DMS53 (cell line): ENCODE measurements at places on chromosomes 1 and 21.

DNA sequence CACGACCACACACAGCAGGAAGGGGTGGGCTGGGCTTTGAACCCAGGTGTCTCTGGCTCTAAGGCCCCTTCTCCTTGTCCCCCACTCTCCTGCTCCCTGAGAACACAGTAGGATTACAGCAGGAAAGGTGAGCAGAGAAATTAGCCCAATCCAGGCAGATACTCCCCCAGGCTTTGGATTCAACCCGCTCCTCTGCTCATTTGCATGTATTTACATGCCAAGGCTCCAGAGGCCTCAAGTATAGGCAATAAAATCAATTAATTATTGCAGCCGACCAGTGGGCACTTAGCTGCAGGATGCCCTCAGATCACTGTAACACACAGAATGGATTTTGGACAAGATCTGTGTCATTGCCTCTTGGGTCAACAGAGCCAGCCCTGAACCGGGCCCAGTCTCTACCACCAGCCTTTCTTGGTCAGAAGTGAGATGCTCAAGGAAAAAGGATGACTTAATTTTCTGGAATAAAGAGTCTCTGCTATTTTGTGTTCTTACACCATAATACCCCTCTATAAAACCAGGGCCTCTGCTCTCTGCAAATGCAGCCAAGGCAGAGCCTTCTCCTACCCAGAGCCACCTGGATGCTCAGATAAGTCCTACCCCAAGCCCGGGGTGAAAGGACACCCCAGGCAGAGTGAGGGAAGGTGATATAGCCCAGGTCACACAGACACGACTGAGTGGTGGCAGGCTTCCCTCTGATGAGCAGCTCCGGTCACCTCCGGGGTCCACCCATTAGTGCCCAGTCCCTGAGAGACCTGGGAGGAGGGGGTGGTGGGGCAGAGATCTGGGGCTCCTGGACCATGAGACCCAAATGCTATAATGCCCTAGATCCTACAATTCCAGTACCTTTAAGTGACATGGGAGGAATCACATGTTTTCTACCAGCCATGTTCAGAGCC, 28.9 kb downstream of the MATN1 start:
- no peak for DNase-seq

DNA sequence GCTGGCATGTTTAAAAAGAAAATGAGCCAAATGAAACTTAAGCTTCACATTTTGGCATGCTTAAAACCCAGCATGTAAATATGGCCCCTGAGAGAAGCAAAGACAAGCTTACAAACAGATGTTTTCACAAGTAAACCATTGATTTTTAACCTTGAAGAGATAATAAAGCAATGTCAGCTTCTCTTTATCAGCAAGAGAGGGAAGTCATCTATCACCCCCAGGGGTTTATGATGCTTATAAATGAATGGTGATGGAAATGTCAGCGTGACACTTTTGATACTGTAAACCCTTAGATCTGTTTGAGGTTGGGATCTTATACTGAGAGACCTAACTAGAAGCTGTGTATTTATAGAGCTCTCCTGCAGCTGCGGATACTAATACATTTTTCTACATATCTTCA, 471.3 kb downstream of the PLA2G4A start:
- no peak for DNase-seq

DNA sequence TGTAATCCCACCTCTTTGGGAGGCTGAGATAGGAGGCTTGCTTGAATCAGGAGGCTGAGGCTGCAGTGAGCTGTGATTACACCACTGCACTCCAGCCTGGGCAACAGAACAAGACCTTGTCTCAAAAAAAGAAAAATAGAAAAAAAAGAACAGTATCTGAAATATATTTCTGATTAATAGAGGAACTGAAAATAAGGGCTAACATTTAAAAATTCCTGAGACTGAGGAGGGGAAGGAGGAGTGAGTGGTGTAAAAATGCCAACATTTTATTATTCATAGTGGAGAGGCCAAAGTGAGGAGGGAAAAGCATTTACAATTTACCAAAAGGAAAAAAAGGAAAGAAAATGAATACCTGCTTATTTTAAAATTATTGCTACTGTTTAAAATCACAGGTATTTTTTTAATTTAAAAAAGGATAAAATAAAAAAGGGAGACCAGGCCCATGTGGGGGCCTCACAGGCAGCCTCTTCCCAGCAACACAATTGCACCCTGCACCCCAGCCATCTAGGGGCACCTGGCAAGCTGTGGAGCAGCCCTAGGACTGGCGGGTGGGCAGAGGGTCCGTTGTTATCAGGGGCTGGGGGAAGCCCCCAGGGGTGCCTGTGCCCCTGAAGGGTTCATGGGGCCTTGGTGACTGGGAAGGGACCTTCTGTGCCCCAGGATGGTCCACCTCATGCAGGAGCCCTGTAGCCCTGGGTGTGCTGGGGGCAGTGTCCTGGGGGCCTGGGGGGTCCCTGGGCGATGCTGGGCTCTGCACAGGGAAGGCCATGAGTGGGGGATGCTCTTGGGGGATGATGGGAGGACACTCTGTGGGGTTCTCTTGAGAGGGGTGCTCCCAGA, 34.8 kb upstream of the ADARB1 start:
- no peak for DNase-seq

GRCh38 chr21:33874161-33874560, 41.4 kb downstream of the ATP5PO start:
- no peak for DNase-seq

- no peak for DNase-seq
Measured at GRCh38 chr21:44758781-44759627, 42.6 kb downstream of the UBE2G2 start.

GRCh38 chr21:36565540-36565939, 85.6 kb upstream of the CLDN14 start:
- DNase-seq = no peak

GRCh38 chr1:53739109-53739681, at the start of gene GLIS1:
GLIS1 (minus strand) TSS chr1:53739164; CDS start chr1:53738064, 1,100 bp downstream.
- peak; percentile 91 for DNase-seq

- no peak for DNase-seq
Measured at GRCh38 chr1:203251466-203251865, 22.0 kb upstream of the CHIT1 start.
